GM23248 (cell line): ENCODE measurements at places on chromosomes 16 and 17. TPM values are rescaled to one million over a fixed set of nuclear protein-coding genes. Genes with fewer than 3 reads are reported as not detected.

DNA sequence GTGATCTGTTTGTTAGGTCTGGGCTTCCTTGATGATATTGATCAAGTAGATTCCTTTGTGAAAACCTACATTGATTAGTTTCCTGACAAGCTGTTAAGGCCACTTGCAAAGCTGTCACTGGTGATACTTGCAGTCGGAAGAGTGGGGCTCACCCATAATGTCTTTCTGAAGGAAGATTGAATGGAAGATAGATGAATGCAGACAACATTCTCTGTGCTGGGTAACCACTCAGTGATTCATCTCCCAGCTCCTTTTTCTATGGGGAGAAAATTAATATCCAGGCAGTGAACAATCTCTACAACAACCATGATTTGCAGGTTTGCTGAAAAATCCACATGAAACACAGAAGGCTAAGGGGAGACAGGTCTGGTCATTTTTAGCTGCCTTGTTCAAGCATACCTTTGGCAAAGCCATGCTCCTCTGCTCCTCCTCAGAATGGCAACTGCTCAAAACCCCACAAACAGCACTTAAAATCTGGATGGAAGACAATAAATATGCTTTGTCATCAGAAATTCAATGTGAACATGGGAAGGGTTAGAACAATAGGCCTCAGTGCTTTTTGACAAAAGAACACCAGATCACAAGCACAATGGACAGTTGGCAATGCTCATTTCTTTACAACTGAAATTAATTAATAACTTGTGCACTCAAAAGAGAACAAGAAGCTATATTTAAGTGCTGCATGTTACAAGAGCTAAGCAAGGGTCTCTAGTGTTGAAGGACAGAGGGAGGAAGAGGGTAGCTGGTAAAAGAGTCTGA, 495.4 kb downstream of the TOX3 start:
- no peak for DNase-seq
- H3K36me3 ChIP-seq = no peaks in the 10 kb centered on the region
- no peak overlapping the region for H3K27ac ChIP-seq
- H3K27me3 ChIP-seq = no peaks in the 10 kb centered on the region

DNA sequence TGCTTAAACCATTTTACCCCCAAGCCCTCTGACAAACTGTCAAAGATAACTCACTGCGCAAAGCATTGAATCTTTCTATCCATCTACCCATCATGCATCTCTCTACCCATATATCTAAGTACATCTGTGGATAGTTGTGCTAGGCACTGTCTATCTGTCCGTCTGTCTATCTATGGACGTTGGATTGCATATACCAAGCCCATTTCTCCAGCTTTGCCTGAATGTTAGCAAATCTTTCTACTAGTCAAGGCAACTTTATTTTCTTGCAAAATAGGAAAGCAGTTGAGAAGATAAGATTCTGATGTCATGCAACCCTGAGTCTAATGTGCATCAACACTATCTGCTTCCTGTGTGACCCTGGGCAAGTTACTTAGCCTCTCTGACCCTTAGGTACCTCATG, 117.2 kb downstream of the XYLT1 start:
- no peaks in the 10 kb centered on the region for H3K36me3 ChIP-seq
- DNase-seq = no peak
- H3K4me3 ChIP-seq = no peak overlapping the region

DNA sequence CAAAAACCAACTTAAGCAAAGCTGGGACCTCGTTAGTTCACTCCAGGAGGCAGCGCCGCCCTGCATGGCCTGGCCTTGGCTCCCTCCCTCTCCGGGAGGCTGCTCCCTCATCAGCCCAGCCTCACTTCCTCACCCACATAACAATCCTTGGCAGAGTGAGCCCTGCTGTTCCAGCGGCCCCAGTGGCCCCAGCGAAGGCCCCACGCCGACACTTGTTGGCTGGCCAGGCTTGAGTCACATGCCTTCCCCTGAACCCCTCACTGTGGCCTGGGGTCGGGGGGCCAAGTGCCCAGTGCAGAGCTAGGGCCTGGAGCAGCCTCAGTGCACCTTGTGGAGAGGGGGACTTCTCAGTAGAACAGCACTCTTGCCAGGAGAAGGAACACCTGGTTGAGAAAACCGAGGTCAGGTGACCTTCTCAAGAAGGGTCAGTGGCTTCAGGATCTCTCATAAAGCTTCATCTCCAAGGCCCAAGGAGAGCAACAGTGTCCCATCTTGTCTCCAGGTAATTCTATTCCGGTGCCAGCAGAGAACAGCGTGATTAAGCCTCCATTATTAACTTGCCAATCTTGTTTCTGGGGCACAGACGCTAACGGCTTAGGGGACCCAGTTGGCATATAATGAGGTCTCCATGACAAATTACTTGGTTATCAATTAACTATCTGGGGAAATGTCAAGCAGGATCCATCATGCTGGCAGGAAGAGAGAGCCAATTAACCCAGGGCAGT, 26.8 kb downstream of the ENDOV start:
- no peaks in the 10 kb centered on the region for H3K4me1 ChIP-seq
- H3K36me3 ChIP-seq = no peaks in the 10 kb centered on the region
- no peak overlapping the region for H3K4me3 ChIP-seq

DNA sequence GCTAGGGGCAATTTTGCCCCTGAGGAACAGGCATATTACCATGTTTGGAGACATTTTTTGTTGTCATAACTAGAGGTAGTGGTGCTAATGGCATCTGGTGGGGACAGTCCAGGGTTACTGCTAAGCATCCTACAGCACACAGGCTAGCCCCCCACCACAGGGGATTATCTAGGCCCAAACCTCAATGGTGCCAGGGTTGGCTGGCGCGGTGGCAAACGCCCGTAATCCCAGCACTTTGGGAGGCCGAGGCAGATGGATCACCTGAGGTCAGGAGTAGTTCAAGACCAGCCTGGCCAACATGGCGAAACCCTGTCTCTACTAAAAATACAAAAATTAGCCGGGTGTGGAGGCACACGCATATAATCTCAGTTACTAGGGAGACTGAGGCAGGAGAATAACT, 15.2 kb downstream of the C1QTNF1 start:
- H3K27ac ChIP-seq = peak overlapping the region; percentile 100
- no peak for DNase-seq
- H3K4me3 ChIP-seq = no peak overlapping the region
- no peaks in the 10 kb centered on the region for H3K36me3 ChIP-seq

GRCh38 chr16:11624636-11625607, 38.2 kb upstream of the LITAF start:
- no peaks in the 10 kb centered on the region for H3K27me3 ChIP-seq
- DNase-seq = peak; percentile 58
- peaks cover 55% of the 10 kb centered on the region for H3K4me1 ChIP-seq
- no peak overlapping the region for H3K4me3 ChIP-seq

DNA sequence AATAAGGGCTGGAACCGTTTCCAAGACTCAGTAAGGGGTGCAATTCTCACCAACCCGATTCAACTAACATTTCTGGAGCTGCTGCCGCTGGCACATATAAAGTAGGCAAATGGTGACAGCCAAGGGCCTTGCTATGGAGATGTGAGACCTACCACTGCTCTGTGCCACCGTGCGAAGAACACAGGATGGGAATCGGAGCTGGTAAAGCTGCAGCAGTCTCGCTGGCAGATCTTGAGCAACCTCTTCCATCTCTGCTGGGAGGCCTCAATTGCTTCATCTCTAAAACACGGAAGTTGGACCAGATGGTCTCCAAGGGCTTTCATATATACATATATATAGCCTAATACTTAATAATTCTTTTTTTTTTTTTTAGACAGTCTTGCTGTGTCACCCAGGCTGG, 128.9 kb upstream of the RCVRN start:
- H3K36me3 ChIP-seq = no peaks in the 10 kb centered on the region
- peaks cover 11% of the 10 kb centered on the region for H3K4me1 ChIP-seq
- H3K27me3 ChIP-seq = no peaks in the 10 kb centered on the region
- H3K27ac ChIP-seq = no peak overlapping the region
- H3K4me3 ChIP-seq = no peak overlapping the region
- peak; percentile 17 for DNase-seq

DNA sequence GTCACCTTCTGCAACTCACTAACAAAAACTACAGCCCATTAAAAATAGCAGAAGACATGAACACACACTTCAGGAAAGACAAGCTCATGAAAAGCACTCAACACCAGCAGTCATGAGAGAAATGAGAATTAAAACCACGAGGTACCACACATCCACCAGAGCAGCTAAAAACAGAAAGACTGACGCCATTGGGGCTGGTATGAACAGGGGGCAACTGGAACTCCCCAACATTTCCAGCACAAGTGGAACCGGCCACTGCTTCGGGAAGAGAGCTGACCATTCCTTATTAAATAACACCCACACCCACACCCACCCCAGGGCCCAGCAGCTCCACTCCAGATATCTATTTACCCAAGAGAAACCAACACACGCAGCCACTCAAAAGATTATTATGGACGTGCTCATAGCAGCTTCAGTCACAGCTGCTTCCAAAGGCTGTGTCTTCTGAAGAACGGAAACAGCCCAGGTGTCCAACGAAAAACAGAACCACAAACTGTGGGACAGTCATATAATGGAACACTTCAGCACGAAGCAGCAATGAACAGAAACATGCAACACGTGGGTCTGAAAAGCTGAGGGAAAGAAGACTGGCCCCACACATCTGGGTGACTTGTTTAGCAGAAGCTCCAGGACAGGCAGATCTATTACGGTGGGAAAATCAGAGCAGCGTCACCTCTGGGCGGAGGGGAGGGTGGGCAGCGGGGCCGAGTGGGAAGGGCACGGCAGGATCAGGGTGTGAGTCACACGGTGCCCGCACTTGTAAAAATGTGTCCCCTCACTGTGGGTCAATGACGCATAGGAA, 41.1 kb downstream of the KLHDC4 start:
- H3K4me1 ChIP-seq = no peaks in the 10 kb centered on the region
- H3K4me3 ChIP-seq = no peak overlapping the region
- no peak for DNase-seq
- no peaks in the 10 kb centered on the region for H3K36me3 ChIP-seq
- no peak overlapping the region for H3K27ac ChIP-seq

DNA sequence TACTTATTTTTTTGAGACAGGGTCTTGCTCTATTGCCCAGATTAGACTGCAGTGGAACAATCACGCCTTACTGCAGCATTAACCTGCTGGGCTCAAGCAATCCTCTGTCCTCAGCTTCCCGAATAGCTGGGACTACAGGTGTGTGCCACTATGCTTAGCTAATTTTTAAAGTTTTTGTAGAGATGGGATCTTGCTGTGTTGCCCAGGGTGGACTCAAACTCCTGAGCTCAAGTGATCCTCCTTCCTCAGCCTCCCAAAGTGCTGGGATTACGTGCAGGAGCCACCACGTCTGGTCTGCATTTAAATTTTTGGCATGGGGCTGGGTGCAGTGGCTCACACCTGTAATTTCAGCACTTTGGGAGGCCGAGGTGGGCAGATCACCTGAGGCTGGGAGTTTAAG, 41.0 kb upstream of the INTS2 start:
- no peaks in the 10 kb centered on the region for H3K27me3 ChIP-seq
- no peaks in the 10 kb centered on the region for H3K4me1 ChIP-seq
- H3K27ac ChIP-seq = no peak overlapping the region
- H3K36me3 ChIP-seq = peaks cover 53% of the 10 kb centered on the region
- no peak overlapping the region for H3K4me3 ChIP-seq
- no peak for DNase-seq

DNA sequence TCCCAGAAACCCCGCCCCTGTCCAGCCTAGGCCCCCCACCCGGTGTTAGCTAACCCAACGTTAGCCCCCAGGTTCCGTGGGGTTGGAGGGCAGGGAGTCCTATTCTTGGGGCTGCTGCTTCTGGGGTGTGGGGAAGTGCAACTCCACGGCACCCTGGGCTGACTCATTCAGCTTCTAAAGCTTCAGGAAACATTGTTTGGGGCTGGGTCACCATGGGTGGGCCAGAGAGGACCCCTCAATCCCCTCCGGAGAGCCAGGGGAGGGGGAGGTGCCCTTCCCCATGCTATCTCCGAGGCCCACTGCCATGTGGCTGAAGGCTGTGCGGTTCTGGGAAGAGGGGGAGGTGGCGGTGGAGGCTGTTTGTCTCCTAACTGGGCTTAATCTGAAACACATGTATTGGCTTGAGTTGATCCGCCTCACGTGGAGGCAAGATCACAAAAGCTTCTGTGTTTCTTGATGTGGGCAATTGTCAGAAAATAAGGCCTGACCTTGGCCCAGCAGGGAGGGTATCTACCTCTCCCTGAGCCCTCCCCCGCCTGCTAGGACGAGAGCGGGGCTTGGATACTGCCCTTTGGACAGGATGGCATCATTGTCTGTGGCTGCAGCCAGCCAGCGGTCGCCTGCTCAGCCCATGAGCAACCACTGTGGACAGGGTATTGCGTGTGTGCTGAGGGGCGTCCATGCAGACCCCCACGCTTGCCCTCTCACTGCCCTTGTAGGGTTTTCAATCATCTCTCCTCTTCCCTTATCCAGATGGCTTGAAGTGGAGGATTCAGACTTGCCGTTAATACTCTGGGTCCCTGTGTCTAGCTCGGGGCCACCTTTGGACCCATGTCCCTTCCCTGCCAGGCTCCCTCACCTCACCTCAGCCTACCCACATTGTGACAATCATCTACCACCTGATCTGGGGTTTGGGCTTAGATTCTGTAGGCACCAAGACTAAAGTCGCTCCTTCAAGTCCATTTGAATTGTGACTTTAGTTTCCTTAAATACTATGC, 1.3 kb downstream of the SERPINF1 start:
- H3K4me1 ChIP-seq = peaks cover 32% of the 10 kb centered on the region
- peak; percentile 81 for DNase-seq
- H3K27ac ChIP-seq = peak overlapping the region; percentile 82

GRCh38 chr16:84489131-84489530, 15.3 kb downstream of the MEAK7 start:
- H3K27ac ChIP-seq = no peak overlapping the region
- no peaks in the 10 kb centered on the region for H3K27me3 ChIP-seq

DNA sequence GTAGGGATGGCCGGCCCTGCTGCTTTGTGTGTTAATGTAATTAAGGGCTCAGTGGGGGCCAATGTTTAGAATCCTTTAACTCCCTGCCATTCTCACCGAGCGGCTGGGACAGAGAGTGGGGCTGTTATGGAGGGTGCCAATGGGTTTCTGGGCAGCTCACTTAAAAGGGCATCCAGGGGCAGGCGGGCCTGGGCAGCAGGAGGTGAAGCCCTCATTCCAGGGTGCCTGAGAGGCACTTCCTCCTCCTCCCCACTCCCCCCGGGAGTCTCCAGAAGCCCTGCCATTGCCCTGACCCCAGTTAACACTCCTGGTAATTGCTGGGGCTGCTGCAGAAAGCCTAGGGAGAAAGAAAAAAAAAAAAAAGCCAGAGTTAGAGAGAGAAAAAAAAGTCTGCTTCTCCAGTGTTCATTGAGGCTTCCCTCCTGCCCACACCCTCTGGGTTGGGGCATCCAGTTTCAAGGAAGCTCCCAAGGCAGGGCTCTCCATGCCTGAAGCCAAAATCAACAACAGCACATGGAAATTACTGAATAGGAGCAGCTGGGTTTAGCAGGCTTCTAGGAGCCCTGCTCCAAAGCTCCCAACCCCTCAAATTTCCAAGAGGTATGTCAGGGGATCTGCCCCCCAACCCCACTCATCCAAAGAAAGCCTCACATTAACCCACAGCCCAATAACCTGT, 28.0 kb downstream of the CUEDC1 start:
- H3K27me3 ChIP-seq = no peaks in the 10 kb centered on the region
- no peak overlapping the region for H3K4me3 ChIP-seq
- H3K27ac ChIP-seq = no peak overlapping the region

NHLRC4 gene
- total RNA-seq = 0.11 and 0.13 TPM in 2 replicates

CDT1 gene
- total RNA-seq = 11.3 and 14.2 TPM in 2 replicates

TTC19 gene
- total RNA-seq = 41.7 and 45.3 TPM in 2 replicates

DLX4 gene
- total RNA-seq = 0.76 TPM in 1 of 2 replicates, not detected in the other

RNF135 gene
- total RNA-seq = 16.7 and 21.2 TPM in 2 replicates
